ENCODE measurements at places on chromosomes 13 and 19.
A peak's percentile ranks its signal among the peaks of the same experiment; 100 is the strongest.

DNA sequence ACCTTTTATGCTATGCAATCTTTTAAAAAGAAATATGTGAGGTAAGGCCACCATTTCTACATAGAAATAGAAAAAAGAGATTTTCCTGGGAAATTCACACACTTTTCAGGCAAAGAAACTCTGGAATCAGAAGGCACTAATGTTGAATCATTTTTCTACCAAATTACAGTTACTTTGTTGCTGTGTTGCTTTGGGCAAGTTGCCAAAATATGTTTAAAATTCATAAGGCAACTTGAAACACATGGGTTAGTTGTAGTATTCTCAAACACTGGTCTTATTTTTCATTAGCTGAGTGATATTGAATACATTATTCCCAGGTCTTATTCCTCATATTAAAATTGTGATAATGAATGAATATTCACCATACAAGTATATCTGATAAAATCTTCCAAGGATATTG lies 195.0 kb upstream of the SLITRK1 start:
- no peak for DNase-seq

GRCh38 chr19:18491995-18492953 lies 29.6 kb downstream of the ELL start:
- DNase-seq = no peak

DNA sequence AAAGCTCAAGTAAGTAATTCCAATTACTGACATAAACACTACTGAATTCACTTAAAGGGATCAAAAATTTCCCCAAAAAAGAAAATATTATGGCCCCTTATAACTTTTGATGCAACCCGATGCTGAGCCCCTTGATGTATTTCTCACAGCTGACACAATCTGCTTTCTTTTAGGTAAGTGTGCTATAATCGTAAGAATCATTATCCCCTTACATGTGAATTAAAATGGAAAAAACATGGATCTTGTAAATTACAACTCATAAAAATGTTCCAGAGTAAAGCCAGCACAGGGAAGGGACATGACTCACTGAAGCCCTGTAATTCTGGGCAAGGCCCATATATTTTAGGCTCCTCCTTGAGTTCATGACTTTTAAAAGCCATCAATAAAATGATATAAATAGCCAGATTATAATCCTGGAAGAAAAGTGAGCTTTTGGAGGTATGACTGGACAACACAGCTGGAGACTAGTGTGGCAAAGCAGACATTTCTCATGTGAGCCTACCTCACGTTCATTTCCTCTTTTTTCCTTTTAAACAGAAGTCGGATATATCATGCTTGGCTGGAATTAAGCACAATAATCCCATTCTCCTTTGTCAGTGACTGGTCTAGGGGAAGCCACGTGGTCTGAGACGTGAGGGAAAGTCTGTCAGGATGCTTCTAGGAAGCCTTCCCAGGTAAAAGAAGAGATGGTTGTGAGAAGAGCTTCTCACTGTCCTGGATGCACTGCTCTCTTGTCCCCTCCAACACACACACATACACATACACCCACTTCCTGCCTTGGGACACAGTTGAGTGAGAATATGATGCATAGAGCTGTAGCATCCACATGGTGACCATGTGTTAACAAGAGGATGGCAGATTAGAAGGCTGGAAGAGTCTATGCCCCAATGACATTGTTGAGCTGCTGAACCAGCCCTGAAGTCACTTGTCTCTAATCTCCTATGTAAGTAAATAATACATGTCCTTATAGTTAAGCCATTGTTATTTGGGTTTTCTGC lies 165.4 kb downstream of the RGCC start:
- peak; percentile 88 for DNase-seq

GRCh38 chr13:38667526-38668109 lies 19.3 kb upstream of the FREM2 start:
- DNase-seq = no peak

DNA sequence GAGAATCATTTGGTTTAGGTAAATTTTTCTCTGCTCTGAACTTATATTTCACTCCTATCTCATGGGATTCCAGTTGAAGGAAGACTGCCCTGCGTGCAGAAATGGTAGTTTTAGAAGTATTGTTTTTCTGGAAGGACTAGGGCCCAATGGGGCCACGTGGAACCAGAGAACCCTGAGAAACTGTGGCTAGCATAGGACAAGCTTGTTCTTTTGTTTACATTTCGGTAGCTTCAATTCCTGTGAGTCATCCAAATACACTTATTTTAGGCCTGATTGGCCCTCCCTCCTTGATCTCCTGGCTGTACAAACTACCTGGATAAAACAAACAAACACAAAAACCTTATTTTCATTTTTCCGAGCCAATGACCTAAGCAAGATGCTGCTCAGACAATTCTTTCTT lies 124.0 kb downstream of the ITGBL1 start:
- DNase-seq = peak; percentile 31

DNA sequence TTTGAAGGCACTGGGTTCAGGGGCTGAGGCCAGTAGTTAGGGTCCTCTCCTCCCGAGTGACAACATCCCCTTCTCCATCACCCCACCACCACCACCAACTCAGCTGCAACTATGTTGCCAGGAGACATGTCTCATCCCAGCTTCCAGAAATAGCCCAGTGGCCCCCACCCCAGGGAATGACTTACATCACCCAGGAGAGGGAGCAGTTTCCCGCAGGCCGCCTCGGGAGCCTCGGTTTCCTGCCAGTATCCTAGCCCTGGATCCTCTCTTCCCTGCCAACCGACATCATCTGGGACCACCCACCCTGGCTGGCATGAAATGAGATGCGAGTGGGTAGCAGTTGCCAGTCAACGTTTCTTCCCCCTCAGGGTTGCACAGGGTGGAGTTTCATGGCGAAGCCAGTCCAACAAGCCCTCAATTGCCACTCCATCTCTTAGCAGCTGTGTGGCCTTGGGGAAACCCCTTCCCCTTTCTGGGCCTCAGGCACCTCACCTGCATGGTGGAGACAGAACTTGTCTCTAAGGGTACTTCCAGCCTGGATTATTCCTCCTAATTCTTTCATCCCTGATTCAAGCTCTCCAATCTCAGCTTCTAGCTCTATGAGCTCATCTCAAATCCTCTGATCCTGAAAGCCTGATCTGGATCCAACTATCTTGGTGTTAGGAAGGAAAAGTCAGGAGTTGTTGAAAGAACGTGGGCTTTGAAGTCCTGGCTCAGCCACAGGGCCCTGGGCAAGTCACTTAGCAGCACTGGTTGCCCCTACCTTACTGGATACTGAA lies 3.9 kb upstream of the GSK3A start:
- peak; percentile 85 for DNase-seq

GRCh38 chr19:6527893-6528543 lies 2.8 kb upstream of the TNFSF9 start:
- no peak for DNase-seq

DNA sequence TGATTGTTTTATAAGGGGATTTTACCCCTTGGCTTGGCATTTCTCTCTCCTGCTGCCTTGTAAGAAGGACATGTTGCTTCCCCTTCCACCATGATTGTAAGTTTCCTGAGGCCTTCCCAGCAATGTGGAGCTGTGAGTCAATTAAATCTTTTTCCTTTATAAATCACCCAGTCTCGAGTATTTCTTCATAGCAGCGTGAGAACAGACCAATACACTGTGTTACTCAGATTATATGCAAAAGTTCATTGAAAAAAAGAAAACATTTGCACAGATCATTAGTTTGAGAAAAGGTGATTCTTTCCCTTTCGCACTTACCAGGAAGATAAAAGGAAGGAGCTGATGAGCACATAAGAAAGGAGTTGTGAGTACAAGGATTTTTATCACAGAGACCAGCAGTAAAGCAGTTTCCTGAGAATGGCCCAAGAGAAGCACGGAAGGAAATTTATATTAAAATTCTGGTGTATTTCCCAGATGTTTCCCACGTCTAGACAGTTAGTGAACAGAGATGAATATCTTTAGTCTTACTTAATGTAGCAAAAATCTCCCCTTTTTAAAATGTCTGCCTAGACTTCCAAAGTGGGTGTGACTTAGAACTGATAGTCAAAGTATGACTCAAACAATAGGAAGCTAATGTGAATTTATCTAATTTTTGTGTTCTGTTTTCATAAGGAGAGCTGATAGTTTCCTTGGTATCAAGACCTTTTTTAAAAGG lies 431.8 kb upstream of the SGCG start:
- no peak for DNase-seq

Measured in fibroblast of mammary gland (primary cell).